ENCODE measurements at places on chromosomes 16 and 17.

DNA sequence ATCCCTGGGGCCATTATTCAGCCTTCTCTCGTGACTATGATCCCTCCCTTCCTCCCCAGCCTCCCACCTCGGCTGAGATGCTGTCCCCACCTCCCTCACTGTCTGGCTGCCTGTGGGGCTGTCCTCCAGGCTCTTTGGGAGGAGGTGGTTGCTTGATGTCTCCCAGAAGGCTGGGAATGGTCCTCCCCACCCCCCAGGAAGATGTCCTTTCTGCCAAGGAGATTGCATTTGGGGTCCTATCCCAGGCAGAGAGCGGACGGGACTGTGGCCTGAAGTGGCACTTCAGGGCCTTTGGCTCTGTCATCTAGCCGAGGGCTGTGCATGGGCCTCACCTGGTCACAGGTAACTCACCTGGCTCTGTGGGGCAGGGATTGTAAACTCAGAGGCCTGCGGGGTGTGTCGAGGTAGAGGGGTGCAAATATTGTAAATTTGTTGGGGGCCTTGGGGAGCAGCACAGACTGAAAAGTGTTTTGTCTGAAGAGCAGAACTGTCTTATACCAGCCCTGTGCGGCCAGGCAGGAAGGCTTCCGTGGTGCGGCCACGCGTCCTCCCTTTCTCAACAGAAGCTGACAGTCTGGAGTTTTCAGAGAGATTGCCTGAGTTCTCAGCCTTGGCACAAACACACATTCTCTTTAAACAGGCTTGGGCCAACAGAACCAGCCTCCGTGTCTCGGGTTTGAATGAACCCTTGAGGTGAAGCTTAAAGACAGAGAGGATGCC, 177.9 kb downstream of the SEC14L1 start:
- H3K36me3 ChIP-seq: no peaks in the 10 kb centered on the region
- H3K4me3 ChIP-seq: peak overlapping the region; percentile 82
- H3K27ac ChIP-seq: peak overlapping the region; percentile 95
- DNase-seq: no peak
- no peaks in the 10 kb centered on the region for H3K27me3 ChIP-seq

- no peak for DNase-seq
- H3K4me1 ChIP-seq: no peaks in the 10 kb centered on the region
- no peaks in the 10 kb centered on the region for H3K36me3 ChIP-seq
- no peaks in the 10 kb centered on the region for H3K27me3 ChIP-seq
- H3K4me3 ChIP-seq: no peak overlapping the region
Measured at GRCh38 chr16:51085271-51085670, 65.8 kb downstream of the SALL1 start.

DNA sequence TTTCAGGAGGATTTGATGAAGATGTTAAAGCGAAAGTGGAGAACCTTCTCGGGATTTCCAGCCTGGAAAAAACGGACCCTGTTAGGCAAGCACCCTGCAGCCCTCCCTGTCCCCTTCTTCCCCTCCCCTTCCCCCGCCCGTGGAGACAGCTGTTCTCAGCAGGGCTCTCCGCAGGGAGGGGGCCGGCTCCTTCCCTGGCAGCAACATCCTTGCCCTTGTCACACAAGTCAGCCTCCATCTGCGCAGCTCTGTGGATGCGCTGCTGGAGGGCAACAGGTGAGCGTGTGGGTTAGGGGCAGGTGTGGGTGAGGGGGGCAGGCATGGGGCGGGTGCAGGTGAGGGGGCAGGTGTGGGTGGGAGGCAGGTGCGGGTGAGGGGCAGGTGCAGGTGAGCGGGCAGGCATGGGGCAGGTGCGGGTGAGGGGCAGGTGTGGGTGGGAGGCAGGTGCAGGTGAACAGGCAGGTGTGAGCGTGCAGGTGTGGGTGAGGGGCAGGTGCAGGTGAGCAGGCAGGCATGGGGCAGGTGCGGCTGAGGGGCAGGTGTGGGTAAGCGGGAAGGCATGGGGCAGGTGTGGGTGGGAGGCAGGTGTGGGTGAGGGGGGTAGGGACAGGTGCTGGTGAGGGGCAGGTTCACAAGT, 9.4 kb downstream of the CYBC1 start:
- H3K27ac ChIP-seq: no peak overlapping the region
- H3K27me3 ChIP-seq: no peaks in the 10 kb centered on the region
- no peaks in the 10 kb centered on the region for H3K4me1 ChIP-seq

DNA sequence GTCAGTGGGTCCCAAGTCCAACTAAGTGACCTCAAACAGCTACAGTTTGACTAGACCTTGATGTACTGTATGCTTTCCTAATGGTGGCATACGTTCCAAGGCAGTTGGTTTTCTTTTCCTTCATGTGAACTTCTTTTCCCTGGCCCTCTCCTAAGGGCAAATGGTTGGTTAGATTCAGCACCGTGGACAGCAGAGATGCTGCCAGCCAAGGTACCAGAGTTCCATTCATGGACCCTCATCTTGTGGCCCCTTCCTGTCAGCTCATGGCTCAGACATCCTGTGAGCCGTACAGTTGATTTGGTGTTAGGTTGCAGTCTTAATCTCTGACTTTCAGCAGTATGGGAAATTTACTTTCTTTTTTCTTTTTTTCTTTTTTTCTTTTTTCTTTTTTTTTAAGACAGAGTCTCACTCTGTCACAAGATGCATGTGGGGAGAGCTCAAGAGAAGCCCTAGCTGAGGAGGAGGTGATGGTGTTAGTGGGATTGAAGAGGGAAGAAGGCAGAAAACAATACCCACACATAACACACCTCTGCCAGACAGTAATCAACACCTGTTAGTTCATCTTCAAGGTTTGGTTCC, 122.4 kb downstream of the USP31 start:
- H3K27me3 ChIP-seq: peaks cover 92% of the 10 kb centered on the region
- H3K36me3 ChIP-seq: no peaks in the 10 kb centered on the region
- no peak overlapping the region for H3K4me3 ChIP-seq
- DNase-seq: peak; percentile 10

- no peaks in the 10 kb centered on the region for H3K36me3 ChIP-seq
- H3K4me1 ChIP-seq: no peaks in the 10 kb centered on the region
- no peak overlapping the region for H3K27ac ChIP-seq
- H3K27me3 ChIP-seq: peaks cover 53% of the 10 kb centered on the region
- no peak for DNase-seq
- no peak overlapping the region for H3K4me3 ChIP-seq
Measured at GRCh38 chr17:33183487-33184026, 109.5 kb downstream of the ASIC2 start.

- peaks cover 41% of the 10 kb centered on the region for H3K27me3 ChIP-seq
- no peaks in the 10 kb centered on the region for H3K4me1 ChIP-seq
- no peak for DNase-seq
- H3K36me3 ChIP-seq: no peaks in the 10 kb centered on the region
- no peak overlapping the region for H3K4me3 ChIP-seq
- H3K27ac ChIP-seq: no peak overlapping the region
Measured at GRCh38 chr16:76816475-76816874, 374.5 kb upstream of the MON1B start.

GRCh38 chr17:44557651-44558285, 484 bp downstream of the FZD2 start:
- H3K36me3 ChIP-seq: no peaks in the 10 kb centered on the region
- DNase-seq: no peak
- peaks cover 40% of the 10 kb centered on the region for H3K4me1 ChIP-seq
- peak overlapping the region; percentile 70 for H3K4me3 ChIP-seq
- H3K27me3 ChIP-seq: no peaks in the 10 kb centered on the region

DNA sequence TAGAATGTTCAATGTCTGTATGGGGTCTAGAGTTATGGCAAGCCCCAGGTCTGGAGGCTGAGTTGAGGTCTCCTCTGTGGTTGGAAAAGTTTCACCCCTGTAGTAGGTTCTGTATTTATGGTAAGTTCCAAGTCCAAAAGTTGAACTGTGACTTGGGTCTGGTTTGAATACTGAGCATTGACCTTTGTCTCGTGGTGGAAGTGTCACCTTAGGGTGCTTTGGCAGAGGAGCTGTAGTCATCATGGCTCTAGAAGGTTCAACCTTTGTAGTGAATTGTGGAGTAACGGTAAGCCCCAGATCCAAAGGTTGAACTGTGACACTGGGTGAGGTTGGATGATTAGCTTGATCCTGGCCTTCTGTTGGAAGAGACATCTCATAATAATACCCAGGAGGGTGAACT, 17.6 kb downstream of the RDM1 start:
- no peak overlapping the region for H3K4me3 ChIP-seq
- H3K27ac ChIP-seq: no peak overlapping the region
- no peaks in the 10 kb centered on the region for H3K36me3 ChIP-seq
- no peaks in the 10 kb centered on the region for H3K4me1 ChIP-seq
- H3K27me3 ChIP-seq: peaks cover 19% of the 10 kb centered on the region

DNA sequence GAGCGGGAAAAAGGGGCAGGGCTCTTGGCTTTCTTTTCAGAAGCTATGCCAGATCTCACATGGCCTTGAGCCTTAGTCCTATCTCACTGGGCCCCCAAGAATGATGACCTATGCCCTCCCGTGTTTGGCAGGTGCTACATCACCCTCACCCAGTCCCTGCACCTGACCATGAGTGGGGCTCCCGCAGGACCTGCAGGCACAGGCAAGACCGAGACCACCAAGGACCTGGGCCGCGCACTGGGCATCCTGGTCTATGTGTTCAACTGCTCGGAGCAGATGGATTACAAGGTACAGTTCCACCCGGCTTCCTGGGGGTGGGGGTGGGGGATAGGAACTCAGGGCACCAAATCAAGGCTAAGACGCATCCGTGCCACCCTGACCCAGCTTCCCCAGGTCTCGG, 120.9 kb downstream of the DNAH9 start:
- H3K36me3 ChIP-seq: no peaks in the 10 kb centered on the region
- peaks cover 8% of the 10 kb centered on the region for H3K27me3 ChIP-seq
- H3K4me3 ChIP-seq: no peak overlapping the region
- DNase-seq: no peak
- no peak overlapping the region for H3K27ac ChIP-seq

DNA sequence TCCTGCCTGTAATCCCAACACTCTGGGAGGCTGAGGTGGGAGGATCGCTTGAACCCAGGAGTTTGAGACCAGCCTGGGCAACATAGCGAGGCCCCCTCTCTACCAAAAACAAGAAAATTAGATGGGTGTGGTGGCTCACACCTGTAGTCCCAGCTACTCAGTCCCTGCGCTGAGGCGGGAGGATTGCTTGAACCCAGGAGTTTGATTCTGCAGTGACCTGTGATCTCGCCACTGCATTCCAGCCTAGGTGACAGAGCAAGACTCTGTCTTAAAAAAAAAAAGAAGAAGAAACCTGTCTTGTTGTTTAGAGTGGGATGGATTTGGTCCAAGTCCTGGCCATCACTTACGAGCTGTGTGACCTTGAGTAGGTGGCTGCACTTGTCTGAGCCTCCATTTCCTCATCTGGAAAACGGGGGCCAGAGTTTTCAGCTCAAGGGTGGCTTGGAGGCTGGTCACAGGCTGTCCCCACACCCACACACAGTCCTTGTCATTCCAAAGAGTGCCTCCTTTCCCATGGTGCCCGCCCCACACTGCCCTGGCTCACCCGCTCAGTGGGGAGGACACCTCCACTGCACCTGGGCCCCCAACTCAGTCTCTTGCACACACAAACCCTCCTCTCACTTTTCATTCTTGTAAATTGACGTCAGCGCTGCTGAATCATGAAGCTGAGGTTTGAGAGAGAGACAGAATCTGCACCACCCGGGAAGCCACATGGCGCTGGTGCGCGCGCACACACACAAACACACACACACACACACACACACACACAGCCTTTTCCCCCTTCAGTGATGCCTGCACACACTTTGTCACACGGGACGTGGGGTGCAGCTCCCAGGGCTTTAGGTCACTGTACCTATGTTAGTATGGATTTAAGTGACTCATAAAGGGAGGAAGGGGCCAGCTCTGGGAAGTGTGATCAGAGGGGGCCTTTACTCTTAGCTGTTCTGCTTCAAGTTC, 4.2 kb downstream of the SOCS1 start:
- H3K27me3 ChIP-seq: no peaks in the 10 kb centered on the region
- H3K36me3 ChIP-seq: no peaks in the 10 kb centered on the region
- H3K4me1 ChIP-seq: peaks cover 15% of the 10 kb centered on the region
- H3K4me3 ChIP-seq: no peak overlapping the region
- no peak for DNase-seq
- H3K27ac ChIP-seq: no peak overlapping the region
